Activated CD4-positive, alpha-beta memory T cell treated with anti-CD3 and anti-CD28 coated beads, Interleukin-2, amount 10 ng/mL, durations not matched to agents 7 days and 5 days (primary cell): ENCODE measurements at places on chromosomes 1 and 21. TPM values are rescaled to one million over a fixed set of nuclear protein-coding genes. Genes with fewer than 3 reads are reported as not detected.

DNA sequence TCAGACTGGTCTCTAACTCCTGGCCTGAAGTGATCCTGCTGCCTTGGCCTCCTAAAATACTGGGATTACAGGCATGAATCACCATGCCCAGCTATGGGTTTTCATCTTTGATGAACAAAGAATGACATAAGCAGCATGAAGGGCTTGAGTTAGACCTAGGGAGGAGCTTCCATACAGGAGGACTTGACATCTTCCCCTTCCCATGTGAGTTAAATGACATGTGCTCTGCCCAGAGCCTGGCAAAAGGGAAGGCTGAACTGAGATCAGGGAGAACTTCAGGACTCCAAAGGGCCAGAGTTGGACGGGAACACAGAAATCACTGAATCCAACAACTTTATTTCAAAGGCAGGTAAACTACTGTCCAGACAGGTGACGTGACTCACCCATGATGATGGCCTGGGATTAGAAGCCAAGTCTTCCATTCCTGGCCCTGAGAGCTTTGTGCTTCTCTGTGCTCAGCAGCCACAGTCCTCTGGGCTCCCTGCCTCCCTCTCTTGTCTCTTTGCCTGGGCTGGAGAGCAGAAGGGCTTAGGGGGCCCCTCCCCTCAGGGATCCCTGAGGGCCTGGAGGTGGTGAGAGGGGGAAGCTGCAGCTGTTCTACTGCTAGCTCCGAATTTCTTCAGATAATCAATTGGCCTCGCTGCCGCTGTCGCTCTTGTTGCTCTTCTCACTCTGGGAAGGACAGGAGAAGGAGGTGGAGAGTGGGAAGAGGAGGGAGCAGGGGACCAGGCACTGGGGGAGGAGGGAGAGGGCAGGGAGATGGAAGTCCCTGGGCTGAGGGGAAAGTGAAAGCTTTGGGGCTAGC is 7.6 kb downstream of the NHLH1 start:
- no peak for DNase-seq

DNA sequence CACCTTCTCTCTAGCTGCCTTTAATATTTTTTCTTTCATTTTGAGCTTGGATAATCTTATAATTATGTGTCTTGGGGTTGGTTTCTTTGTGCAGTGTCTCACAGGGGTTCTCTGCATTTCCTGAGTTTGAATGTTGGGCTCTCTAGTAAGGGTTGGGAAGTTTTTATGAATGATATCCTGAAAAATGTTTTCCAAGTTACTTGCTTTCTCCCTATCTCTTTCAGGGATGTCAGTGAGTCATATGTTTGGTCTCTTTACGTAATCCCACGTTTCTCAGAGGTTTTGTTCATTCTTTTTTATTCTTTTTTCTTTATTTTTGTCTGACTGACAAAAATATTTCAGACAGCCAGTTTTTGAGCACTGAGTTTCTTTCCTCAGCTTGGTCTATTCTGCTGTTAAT is 55.4 kb upstream of the CCDC190 start:
- DNase-seq = no peak

Gene LENEP
- total RNA-seq = 0.35 TPM

DNA sequence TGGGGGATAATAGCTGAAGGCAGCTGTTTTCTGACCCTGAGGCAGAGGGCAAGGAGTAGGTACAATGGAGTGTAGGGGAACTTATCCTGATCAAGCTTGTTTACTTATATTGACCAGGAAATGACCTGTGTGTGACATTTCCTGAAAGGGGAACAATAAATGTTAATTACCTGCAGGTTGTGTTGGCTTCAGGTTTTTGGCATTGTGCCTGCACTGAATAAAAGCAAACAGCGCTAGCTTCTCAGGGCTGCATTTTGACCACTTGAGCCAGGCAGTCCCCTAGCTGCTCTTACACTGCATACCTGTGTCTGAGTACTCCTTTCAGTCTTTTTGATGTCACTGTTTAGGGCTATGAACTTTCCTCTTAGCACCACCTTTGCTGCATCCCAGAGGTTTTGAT is 40.6 kb downstream of the DRAM2 start:
- no peak for DNase-seq

- DNase-seq = no peak
These were observed 3.4 kb downstream of the SPATC1L start for GRCh38 chr21:46180778-46181391.

GRCh38 chr1:58813361-58813760 is 29.5 kb upstream of the JUN start:
- no peak for DNase-seq

DNA sequence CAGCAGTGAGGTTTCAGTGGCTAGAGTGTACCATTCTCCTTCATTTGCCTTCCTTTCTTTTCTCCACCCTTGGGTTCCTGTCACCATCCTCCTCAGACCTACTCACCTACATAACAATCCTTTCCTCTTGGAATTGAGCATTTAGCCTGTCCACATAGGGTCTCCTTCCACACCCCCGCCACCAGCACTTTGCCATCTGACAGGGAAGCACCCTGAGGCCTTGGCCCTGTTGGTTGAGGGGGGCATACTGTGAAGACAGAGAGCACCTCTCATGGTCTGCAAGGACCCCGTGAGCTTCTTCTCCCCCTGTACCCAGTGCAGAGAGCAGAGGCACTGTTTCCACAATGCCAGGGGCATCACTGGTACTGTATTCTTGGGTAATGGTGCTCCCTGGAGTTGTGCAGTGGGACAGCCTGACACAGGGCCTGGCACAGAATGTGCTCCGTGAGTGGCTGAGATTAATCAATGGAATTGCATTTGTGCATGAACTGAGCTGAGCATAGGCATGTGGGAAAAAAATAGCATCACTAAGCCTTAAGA is 14.9 kb upstream of the SLC5A9 start:
- DNase-seq = no peak

Gene TNNT2
- total RNA-seq = not detected

GRCh38 chr1:165734906-165735305 is 33.8 kb downstream of the TMCO1 start:
- no peak for DNase-seq

Gene TLCD4
- total RNA-seq = 0.03 TPM

Gene B3GALT5
- not detected for total RNA-seq

DNA sequence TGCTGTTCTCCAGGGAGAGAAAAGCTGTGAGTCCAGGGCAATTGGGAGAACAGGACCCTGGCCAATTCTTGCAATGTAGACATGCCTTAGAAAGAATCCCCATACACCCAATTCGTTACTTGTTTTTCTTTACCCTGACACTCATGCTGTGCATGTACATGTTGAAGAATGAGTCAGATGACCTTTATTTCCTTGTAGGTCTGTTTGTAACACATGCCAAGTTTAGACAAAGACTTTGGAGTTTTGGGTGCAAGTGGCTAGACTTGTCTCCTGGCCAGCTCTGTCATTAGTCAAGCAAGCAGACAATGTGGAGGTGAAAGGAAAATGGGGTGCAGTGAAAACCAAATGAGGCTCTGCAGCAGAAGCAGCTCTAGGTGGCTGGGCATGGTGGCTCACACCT is 38.1 kb downstream of the GNPAT start:
- no peak for DNase-seq

Gene EFNA1
- total RNA-seq = not detected

DNA sequence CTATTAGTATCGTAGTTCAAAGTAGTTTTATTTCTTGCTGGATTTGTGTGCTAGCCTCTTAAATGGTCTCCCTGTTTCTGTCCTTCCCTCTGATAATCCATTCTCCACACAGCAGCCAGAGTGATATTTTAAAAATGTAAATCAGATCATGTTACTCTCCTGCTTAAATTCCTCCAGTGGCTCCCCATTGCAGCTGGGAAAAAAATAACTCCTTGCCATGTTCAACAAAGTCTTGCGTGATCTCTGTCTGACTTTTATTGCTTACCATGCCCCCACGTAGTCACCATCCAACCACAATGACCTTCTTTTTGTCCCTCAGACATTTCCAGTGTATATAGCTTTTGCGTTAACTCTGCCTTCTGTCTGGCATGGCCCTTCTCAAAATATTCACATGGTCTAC is 178.8 kb downstream of the FGGY start:
- DNase-seq = no peak

Gene E2F2
- 93.4 TPM for total RNA-seq

GRCh38 chr21:46093668-46094400 is 4.1 kb upstream of the COL6A2 start:
- DNase-seq = no peak

- no peak for DNase-seq
These were observed 9.1 kb downstream of the COL8A2 start for GRCh38 chr1:36115931-36116330.

GRCh38 chr1:178093951-178094738 is at the start of gene RASAL2:
RASAL2 (plus strand) TSS chr1:178094104; CDS start chr1:178094493, 389 bp downstream.
- no peak for DNase-seq

Gene KLHL12
- total RNA-seq = 27.1 TPM

DNA sequence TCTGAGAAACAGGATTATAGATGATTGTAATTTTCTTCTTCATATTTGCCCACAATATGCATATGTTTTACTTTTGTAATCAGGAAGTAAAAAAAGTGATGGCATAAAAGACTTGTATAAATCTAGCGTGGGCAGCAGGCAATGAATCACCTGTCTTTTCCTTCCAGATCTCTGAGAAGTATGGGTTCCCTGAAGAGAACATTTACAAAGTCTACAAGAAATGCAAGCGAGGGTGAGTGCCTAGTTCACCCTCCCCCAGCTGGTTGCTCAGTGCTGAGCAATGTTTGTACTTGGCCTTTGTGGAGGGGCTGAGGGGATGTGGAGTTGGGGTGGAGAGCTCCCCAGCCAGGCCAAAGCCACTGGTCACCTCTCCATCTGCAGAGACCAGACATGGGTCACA is 30.7 kb downstream of the GRHL3 start:
- DNase-seq = no peak

Gene MRPL9
- total RNA-seq = 98.9 TPM
